Gastrocnemius medialis (tissue), 4 donors: ENCODE measurements at places on chromosomes 2 and 18.

GRCh38 chr2:73128841-73129535 lies 16.2 kb upstream of the RAB11FIP5 start:
- DNase-seq, result no peak
- H3K27me3 ChIP-seq, result no peaks in the 10 kb centered on the region
- no peak overlapping the region for H3K4me3 ChIP-seq
- no peaks in the 10 kb centered on the region for H3K4me1 ChIP-seq
- H3K36me3 ChIP-seq, result no peaks in the 10 kb centered on the region

GRCh38 chr2:137983581-137983980 lies 19.3 kb downstream of the HNMT start:
- H3K4me3 ChIP-seq, result no peak overlapping the region
- DNase-seq, result no peak
- H3K36me3 ChIP-seq, result no peaks in the 10 kb centered on the region
- no peaks in the 10 kb centered on the region for H3K27me3 ChIP-seq

DNA sequence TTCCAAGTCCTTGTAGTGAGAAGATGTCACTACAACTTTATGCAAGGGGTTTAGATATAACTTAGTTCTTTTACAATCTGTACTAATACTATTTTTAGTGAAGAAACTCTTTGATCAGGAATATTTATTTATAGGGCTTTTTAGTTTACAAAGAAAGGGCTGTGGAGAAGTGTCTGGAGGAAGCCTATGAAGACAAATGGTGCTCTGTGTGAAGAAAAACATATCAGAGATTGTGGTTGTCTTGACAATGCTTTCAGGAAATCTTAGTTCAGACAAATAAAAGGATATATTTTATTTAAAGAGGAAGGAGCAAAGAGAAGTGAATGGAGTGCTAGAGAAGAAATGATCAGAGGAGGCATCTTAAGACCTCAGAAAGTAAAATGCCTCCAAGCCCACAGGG lies 824.9 kb downstream of the DCDC2C start:
- no peak for DNase-seq
- no peaks in the 10 kb centered on the region for H3K36me3 ChIP-seq
- H3K27me3 ChIP-seq, result no peaks in the 10 kb centered on the region
- no peaks in the 10 kb centered on the region for H3K4me1 ChIP-seq
- H3K27ac ChIP-seq, result no peak overlapping the region
- H3K4me3 ChIP-seq, result no peak overlapping the region

GRCh38 chr2:72999729-73000725 lies 71.5 kb downstream of the SFXN5 start:
- H3K4me3 ChIP-seq, result no peak overlapping the region
- no peak for DNase-seq
- no peak overlapping the region for H3K27ac ChIP-seq
- H3K36me3 ChIP-seq, result peaks cover 21% of the 10 kb centered on the region
- H3K4me1 ChIP-seq, result no peaks in the 10 kb centered on the region

GRCh38 chr2:214322662-214323061 lies 88.2 kb upstream of the VWC2L start:
- no peak for DNase-seq
- H3K27me3 ChIP-seq, result no peaks in the 10 kb centered on the region
- no peak overlapping the region for H3K4me3 ChIP-seq
- no peak overlapping the region for H3K27ac ChIP-seq

GRCh38 chr18:48781988-48782363 lies 168.8 kb downstream of the SMAD7 start:
- DNase-seq, result no peak
- peaks cover 46% of the 10 kb centered on the region for H3K4me1 ChIP-seq
- H3K36me3 ChIP-seq, result no peaks in the 10 kb centered on the region
- H3K27ac ChIP-seq, result peak overlapping the region; percentile 80
- no peak overlapping the region for H3K4me3 ChIP-seq
- H3K27me3 ChIP-seq, result no peaks in the 10 kb centered on the region
